ENCODE measurements at places on chromosomes 5 and 9.

DNA sequence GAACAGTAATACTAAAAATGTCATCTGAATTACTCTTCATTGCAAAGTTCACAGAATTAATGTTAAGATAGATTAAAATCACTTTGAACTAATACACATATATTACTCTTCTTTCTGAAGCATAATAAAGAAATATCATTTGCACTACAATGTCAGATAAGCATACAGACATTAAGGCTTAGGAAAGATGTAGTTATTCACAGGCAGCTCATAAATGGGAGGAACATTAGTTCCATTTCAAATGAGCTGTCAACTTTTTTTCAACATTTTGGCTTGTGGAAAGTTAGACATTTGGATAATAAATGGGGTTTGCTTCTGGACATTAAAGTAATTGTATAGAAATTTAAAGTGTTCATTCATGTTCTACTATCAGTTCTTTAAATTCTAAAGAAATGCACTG is 6.3 kb downstream of the FGF10 start:
- no peak for DNase-seq

DNA sequence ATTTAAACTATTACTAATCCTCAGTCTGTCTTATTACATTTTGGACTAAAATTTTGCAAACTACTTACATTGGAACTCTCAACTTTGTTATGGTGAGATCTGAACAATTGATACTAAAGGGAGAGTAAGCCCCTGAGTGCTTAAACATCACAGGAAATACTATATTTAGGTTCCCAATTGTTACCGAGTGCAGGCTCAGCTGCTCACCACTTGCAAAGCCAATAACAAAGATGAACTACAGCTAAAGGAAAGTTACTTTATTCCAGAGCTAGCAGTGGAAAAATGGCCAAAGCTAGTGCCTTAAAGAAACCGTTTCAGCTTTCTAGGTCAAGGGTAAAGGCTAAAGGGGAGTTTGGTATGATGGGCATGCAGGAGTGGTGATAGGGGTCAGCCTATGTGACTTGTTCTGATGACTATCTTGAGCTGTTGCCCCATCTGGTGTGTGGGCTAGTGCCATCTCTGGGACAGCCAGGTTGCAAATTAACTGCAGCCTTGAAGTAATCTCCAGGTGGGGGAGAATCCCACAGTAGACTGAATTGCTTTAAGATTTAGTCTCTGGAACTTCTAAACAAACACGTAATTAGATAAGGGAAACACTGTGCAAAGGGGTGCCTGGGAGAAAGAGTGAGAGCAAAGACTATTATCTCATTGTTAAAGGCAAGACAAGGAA is 7.8 kb upstream of the NDUFB6 start:
- no peak for DNase-seq

GRCh38 chr9:6873857-6874256 is 116.1 kb downstream of the KDM4C start:
- DNase-seq: peak; percentile 50

DNA sequence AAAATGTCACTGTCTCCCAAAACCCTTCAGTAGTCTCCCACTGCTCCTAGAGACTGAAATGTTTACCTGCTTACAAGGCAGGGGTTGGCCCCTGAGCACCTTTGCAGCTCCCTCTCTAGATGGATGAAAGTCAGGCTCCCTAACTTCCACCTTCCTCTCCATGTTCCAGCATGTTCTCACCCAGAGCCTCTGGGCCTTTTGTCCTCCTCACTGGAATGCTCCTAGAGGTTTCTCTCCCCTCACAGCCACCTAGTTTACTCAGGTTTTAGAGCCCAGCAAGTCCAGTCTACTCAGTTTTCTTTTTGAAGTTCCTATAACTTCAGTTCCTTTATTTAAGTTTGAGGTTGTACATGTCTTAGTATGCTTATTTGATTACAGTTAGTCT is 815 bp upstream of the URM1 start:
- no peak for DNase-seq

GRCh38 chr5:72463449-72464052 is 43.7 kb downstream of the ZNF366 start:
- DNase-seq: no peak

DNA sequence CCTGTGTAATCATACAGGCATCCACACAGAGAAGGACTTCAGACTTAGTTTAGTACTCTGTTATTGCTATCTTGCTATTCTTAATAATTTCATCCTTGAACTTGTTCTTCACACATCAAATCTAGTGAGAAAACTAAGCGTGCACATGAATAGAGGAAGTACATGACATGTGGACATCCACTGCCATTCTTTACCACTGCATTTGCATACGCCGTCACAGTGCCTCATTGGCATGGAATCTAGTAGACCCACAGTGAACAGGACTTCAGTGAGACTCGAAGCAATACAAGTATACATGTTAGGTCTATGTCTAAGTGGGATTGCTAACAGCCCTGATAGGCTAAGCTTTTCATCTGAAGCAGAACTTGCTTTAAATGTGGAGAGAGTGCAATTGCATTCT is 592.1 kb downstream of the TLE4 start:
- no peak for DNase-seq

- peak; percentile 19 for DNase-seq
Measured at GRCh38 chr9:72351538-72352453, 13.2 kb downstream of the ZFAND5 start.

Measured in activated CD4-positive, alpha-beta T cell treated with anti-CD3 and anti-CD28 coated beads for 36 hours (primary cell).